ENCODE measurements at places on chromosomes 6 and 20.

DNA sequence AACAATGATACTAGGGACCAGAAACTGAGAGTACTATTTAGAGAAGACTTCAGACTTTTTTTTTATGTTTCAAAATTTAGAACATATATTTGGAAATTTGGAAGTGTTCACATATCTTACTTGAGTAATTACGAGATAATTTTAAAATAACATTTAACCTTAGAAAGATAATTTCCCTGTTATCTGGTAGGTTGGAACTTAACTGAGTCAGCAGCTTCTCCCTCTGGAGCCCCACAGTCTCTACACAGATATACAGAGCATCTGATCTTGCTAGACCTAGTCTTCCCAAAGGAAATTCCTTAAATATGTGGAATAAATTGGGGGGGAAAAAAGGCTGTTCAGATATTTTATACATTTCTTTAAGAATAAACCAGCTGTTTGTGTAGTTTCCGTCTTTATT lies 48.6 kb downstream of the TSPYL4 start:
- no peak for DNase-seq

GRCh38 chr6:33824461-33825154 lies 20.8 kb upstream of the MLN start:
- no peak for DNase-seq

DNA sequence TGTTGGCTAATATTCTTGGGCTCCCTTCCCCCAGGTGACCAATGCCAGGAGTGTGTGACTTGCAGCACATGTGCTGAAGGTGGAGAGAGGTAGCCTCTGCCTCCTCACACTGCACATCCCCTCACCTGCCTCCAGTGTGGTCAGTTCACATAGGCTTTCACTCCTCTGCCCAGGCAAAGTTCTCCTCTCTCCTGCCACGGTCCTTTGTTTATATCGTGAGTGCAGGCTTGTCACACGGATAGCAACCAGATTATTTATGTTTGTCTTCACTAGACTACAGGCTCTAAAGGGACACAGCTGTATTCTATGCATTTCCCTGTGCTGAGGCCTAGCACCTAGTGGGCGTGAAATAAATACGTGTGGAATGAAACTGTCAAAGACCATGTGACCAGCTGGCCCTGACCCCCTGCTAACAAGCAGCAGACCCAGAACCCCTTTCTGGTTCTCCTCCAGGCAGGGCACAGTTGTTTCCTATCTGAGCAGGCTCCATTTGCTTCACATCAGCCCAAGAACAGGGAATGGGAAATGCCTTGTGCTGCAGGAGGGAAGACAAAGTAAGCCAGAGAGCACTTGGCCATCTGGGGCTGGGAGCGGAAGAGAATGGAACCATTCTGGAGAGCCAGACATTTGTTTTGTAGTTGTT lies 42.3 kb downstream of the UNC5CL start:
- no peak for DNase-seq

- peak; percentile 78 for DNase-seq
These were observed 86.5 kb downstream of the INSM1 start for GRCh38 chr20:20454367-20454766.

DNA sequence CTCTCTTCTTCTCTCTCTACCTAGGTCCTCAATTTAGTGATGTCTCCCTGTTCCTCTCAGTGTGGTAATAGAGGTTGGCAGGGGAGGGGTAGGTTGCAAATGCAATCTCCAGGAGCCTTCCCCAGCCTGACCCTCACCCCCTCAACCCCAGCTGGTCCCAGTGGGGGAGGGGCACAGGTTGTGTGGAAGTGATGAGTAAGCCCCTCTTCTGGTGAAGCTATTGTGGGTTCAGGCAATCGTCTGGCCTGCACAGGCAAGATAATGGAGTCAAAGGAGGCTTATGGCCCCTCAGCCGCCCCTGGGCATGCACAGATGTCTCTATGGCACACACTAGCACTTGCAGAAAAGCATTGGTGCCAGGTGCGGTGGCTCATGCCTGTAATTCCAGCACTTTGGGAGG lies 10.8 kb upstream of the ADA start:
- DNase-seq: no peak

GRCh38 chr20:47315339-47316056 lies 41.0 kb downstream of the ZMYND8 start:
- no peak for DNase-seq
